GM12892 (cell line): ENCODE measurements at places on chromosomes 4 and X.
A peak's percentile ranks its signal among the peaks of the same experiment; 100 is the strongest.

DNA sequence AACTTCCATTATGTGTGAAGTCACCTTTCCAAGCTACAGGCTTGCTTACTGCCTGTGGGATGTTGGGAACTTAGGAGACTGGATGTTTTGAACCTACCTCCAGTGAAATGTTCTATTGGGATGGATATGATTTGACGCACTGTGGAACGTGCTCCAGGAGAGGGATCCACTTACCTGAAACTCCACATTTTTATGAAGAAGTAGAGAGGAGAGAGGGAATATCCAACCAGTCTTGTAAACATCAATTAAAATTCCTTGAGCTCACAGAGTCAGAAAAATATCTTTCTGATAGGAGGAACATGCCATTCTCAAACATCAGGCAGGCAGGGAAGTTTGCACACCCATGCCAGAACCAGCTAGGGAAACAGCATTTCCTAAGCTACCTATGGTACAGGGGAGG lies 91.1 kb upstream of the MAOA start:
- no peak for DNase-seq

GRCh38 chr4:87555773-87556619 lies 26.8 kb upstream of the SPARCL1 start:
- DNase-seq: no peak

DNA sequence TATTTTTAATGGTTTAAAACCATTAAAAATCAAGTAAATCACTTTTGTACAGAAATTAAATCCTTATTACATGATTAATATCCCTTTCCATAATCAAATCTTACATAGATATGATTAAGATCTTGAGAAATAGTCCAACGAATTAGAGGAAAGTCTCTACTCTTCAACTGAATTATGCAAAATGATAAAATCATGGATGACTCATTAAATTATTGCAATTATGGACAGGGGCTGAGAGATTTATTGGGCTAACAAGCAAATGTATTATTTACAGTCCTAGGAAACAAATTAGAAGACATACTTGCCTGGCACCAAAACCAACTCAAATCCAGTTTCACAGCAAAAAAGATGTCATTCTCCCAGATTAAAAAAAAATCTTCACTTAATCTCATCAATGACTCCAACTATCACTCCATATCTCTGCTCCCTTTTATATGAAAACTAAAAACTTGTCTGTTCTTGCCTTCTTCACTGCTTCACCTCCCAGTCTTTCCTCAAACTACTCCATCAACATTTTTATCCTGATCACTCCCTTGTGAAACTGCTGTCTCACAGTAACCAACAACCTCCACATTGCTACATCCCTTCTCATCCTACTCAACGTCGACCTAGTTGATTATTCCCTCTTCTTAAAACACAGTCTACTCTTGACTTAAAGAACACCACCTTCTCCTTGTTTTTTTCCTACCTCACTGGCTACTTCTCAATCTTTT lies 18.4 kb upstream of the DDX60 start:
- no peak for DNase-seq

- no peak for DNase-seq
These were observed 52.5 kb downstream of the CASP3 start for GRCh38 chr4:184596617-184597185.

- DNase-seq: no peak
These were observed 1.5 kb upstream of the DDX3X start for GRCh38 chrX:41332408-41333002.

- no peak for DNase-seq
These were observed 26.2 kb downstream of the TMEM144 start for GRCh38 chr4:158236304-158237030.

GRCh38 chrX:43595931-43596330 lies 60.2 kb upstream of the MAOA start:
- no peak for DNase-seq

- no peak for DNase-seq
These were observed 7.9 kb downstream of the SMAD1 start for GRCh38 chr4:145489556-145489955.

GRCh38 chrX:30161043-30161442 lies 54.3 kb upstream of the MAGEB2 start:
- DNase-seq: no peak

GRCh38 chr4:10086506-10087120 lies 30.0 kb downstream of the WDR1 start:
- no peak for DNase-seq

DNA sequence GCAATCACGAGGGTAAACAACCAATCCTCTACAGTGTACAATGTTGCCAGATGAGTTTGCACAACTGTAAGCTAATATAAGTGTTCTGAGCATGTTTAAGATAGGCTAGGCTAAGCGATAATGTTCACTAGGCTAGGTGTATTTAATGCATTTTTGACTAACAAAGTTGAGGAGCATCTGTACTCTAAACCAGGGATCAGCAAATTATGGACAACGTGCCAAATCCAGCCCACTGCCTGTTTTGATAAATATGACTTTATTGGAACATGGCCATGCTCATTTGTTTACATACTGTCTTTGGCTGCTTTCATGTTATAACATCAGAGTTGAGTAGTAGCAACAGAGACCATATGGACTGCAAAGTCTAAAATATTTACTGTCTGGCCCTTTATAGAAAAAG lies 46.3 kb upstream of the ARHGEF6 start:
- DNase-seq: no peak

- no peak for DNase-seq
These were observed 555.0 kb downstream of the ANKRD50 start for GRCh38 chr4:124157396-124158083.

DNA sequence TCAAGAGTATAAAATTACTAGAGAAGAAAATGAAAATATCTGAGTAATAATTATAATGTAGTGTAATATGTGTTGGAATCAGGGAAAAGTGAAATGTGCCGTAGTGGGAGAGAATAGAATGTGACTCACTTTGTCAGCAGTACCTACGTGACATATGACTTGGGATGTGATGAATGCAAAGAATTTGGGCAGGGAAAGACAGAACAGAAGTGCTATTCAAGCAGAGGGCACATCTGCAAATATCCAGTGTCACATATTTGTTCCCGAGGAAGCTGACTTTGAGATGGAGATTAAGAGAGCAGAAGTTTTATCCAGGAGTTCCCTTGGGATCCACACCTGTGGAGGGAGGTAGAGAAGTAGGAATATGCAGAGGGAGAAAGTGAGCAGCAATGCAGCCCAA lies 69.3 kb upstream of the HS3ST1 start:
- no peak for DNase-seq

DNA sequence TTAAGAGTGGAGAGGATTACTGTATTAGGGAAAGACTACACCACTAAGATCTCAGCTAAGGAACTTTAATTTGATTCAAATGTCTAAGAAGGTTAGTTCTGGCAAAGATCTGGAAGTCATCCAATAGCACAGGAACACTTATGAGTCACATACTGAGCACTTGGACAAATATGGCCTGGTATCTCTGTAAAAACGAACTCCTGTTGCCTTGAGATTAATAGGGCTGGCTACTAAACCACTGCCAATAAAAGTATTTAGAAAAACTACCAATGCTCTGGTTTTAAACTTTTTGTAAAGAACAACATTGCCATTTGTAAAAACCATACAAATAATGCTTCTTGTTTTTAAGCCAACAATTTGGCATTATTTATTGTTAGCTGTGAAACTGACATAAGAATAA lies 70.5 kb downstream of the SEC24D start:
- no peak for DNase-seq

- DNase-seq: no peak
These were observed 259.0 kb upstream of the TRPC5 start for GRCh38 chrX:112341598-112341997.

GRCh38 chr4:1407657-1408333 lies 1.6 kb upstream of the NKX1-1 start:
- DNase-seq: peak; percentile 16

- no peak for DNase-seq
These were observed 52.3 kb upstream of the CLNK start for GRCh38 chr4:10736895-10737294.

- DNase-seq: no peak
These were observed 12.8 kb upstream of the BOD1L1 start for GRCh38 chr4:13640149-13640940.

DNA sequence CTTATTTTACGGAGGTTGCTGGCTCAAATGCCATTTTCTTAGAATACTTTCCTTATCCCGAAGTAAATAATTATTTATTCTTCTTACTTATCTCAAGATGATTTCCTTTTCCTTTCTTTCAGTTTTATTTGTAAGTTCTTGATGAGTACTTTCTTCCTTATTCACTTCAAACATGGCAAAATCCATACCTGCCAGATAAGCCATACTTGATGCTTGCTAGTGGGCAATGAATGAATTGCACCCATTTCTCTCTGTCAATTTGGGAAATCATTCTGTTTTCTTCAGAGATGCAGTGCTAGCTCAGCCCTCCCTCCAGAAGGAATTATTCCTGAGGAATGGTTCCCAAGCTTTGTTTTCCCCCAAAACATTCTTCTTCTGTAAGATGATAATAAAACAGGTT lies 598.3 kb downstream of the SPRY1 start:
- DNase-seq: no peak

DNA sequence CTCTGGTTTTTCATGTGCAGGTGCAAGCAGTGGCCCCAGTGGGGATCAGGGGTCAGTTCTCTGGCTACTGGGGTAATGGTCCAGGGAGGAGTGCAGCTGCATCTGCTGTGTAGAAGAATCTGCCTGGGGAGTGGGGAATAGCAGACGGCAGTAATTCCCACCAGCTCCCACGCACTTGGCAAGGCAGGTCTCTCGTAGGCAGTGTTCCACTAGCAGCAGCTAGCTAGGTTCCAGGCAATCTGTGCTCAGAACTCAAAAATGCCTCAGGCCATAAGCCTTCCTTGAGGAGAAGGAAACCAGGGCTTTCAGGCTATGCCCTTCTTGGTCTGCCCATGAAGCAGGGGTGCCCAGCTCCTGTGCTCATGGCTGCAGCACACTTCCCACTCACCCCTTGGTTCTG lies 38.8 kb downstream of the DCLK2 start:
- DNase-seq: no peak

DNA sequence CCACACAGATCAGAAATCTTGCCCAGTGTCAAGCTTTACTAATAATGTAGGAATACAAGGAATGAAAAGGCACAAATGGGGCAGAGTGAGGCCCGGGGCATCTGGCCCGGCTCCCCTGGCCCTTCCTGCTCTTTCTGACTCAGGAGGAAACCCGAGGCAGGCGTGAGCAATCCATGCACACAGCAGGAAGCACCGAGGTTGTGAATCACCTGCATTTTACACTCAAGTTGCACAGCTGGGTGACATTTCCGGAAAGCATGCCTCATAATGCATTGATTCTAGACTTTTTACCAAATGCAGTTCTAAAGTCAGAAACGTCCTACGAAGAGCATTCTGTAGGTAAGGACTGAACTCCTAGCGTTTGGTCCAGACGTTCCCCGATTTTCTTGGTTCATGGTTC lies 38.9 kb downstream of the PRIMPOL start:
- no peak for DNase-seq
